ENCODE measurements at places on chromosomes 7 and 10. TPM values are rescaled to one million over a fixed set of nuclear protein-coding genes. Genes with fewer than 3 reads are reported as not detected.

Gene GLRX3
- 98.1 TPM for total RNA-seq

Gene WDFY4
- not detected for total RNA-seq

- no peak for DNase-seq
Observed at GRCh38 chr10:91287276-91287675, 66.8 kb downstream of the PCGF5 start.

DNA sequence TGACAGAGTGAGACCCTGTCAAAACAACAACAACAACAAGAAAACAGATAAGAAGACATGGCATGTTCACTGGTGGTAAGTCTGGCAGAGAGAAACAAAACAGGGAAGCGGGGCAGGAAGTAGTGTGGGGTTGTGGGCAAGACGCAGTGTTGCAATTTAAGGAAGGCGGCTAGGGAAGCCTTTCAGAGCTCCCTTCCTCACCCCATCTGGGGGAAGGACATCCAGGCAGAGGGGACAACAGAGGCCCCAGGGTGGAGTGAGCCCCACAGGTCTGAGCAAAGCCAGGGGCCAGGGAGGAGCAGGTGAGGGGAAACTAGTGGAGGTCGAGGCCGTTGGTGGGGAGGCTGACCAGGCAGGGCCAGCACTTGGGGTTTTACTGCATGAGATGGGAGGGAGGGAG, 16.8 kb downstream of the LAT2 start:
- DNase-seq = no peak

GRCh38 chr7:130363026-130363847, 17.1 kb upstream of the CPA1 start:
- peak; percentile 96 for DNase-seq

DNA sequence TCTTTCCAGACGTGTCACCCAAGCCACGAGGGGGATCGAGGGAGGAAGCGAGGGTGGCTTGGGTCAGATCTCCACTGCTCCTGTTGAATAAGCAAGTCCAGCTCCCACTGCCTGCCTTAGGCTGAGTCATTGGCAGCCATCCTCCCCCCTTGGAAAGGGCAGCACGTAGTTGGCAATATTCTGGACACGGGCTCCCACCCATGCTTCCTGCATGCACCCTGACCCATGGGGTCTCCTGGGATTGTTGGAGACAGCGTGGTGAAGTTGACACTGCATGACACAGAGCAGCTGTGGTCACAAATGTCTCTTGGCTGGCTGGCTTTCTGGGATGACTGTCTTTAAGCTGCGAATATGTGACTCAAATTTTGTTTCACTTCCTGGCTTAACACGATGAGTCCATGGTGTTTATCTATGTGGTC, 11.2 kb downstream of the BTBD16 start:
- DNase-seq = peak; percentile 50

DNA sequence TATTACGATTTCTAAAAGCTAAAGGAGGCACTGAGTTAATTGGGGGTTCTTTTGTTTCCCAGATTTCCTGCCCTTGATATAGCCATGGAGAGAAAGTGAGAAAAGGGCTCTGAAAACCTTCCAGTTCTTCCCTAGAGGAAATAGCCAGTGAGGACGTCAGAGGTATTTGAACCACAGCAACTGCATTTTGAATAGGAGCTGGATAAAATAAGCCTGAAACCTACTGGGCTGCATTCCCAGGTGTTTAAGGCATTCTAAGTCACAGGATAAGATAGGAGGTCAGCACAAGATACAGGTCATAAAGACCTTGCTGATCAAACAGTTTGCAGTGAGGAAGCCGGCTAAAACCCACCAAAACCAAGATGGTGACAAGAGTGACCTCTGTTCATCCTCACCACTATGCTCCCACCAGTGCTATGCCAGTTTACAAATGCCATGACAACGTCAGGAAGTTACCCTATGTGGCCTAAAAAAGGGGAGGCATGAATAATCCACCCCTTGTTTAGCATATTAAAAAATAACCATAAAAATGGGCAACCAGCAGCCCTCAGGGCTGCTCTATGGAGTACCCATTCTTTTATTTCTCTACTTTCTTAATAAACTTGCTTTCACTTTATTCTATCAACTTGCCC, 85.1 kb upstream of the FRMD4A start:
- no peak for DNase-seq

- no peak for DNase-seq
Observed at GRCh38 chr7:16202303-16202702, 219.0 kb downstream of the CRPPA start.

DNA sequence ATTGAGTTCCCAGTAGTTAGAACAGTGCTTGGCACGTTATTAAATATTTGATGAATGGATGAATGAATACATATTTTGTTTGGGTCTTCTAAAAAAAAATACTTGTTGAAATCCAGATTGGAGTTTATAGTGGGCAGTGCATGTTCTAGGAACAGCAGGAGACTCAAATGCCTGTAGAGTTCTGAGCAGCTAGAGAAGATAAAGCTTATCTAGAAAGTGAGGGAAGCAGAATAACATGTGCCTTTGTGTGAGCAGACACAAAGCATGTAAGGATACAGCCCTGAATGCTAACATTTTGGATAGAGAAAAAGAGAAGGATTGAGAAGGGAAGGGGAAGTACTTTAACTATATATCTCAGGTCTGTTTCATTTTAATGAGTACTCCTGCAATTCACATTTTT, 71.9 kb downstream of the SRI start:
- no peak for DNase-seq

DNA sequence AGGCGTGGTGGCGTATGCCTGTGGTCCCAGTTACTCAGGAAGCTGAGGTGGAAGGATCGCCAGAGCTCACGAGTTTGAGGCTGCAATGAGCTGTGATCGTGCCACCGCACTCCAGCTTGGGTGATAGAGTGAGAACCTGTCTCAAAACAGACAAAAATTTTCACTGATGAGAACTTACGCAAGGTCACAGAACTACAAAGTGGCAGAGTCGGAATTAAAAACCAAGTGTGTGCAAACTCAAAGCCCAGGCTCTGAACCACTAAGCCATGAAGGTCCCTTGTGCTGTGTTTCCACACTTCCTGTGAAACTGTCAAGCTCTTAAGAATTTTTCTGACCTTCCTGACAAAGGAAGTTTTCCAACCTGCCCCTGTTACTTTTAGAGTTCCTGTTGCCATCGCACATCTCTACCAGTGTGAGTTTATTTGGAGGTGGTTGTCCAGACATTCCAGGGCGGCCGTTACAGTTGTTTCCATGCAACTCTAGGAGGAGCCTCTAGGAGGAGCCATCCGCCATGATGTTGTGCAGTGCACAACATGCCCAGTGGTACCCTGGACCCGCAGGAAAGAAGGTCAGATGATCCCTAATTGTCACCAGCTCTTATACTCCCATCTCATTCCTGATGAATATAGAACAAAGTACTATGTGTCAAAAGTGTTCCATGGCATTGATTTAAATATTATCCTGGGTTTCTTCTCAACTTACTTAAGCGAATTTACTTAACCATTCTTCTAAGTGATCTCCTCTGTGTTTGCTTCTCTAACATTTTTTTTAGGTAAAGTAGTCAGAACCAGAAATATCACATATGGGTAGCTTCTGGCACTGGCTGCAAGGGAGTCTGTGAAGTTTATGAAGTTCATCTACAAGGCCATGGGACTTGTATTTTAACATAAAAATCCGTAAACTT, 49.0 kb upstream of the LYZL1 start:
- peak; percentile 62 for DNase-seq

DNA sequence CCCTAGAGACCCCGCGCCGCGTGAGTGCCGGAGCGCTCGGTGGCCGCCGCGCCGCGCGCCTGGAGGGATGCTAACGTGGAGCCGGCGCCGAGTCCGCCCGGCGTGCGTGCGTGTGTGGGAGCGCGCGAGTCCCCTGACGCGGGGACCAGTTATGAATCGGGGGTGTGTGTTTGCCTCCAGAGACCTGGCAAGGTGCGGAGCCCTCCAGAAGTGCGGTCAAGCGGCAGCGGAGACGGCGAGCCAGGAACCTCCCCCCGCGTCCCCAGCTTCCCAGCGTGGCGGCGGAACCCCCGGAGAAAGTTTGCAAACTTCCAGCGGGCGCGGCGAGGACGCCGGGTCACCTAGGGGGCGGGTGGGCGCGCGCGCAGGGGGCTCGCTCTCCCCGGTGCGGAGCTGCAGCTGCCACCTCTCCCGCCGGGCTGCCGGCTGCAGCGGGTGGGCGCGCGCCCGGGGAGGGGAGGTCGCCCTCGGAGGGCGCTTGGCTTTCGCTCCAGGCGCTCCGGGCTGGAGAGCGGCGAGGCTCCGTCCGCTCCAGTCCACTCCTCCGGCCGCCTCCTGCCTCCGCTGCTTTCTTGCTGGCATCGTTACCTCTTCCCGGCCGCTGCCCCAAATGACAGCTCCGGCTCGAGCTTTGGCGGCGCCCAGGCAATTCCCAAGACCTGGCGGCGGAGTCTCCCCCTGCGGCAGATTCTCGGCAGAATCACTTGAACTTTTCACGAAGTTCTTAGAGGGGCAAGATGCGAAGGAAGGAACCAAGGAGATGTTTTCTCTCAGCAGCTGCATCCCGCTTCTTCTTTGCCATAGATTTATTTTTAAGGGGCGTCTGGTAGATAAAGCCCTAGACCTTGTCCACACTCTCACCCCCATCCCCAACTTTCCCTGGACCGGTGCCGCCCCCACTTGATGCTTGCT, 2.3 kb upstream of the CREB5 start:
- DNase-seq = peak; percentile 26

GRCh38 chr7:101299511-101300464, 21.8 kb downstream of the IFT22 start:
- no peak for DNase-seq
